ENCODE measurements at places on chromosomes 1 and 21.

- DNase-seq, result no peak
Observed at GRCh38 chr1:59704716-59705115, 110.0 kb upstream of the HOOK1 start.

DNA sequence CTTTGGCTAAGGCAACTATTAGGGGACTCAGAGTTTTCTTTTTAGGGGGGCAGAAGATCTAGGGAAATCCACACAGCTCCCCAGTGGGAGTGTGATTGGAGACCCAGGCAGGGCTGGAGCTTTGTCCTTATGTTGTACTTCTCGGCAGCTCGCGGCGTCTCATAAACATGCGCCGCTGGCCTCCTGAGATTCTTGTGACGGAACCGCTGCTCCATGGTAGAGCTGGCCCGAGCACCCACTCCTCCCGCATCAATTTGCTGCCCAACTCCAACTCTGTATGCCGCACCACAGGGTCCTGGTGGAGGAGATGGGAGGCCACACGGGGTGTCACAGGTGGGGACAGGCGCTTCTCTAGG, 143.9 kb downstream of the GALNT2 start:
- no peak for DNase-seq

GRCh38 chr1:179323436-179323835, 29.8 kb downstream of the SOAT1 start:
- no peak for DNase-seq

GRCh38 chr1:29083317-29084195, 40.1 kb downstream of the TMEM200B start:
- no peak for DNase-seq

DNA sequence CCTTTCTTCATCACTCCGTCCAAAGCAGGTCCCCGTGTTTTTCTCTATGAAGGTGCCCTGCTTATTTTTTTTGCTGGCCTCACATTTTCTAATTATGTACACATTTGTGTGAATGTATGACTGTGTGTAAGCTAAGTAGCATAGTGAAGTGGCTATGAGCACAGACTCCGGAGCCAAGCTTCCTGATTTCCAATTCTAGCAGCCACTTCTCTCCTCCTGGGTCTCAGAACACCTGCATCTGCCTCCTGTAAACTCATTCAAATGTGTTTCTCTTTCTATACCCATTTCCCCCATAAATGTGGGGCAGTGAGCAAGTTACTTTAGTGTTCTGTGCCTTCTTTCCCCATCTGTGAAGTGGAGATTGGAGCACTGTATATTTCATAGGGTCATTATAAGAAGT, 2.1 kb downstream of the SLAMF6 start:
- no peak for DNase-seq

DNA sequence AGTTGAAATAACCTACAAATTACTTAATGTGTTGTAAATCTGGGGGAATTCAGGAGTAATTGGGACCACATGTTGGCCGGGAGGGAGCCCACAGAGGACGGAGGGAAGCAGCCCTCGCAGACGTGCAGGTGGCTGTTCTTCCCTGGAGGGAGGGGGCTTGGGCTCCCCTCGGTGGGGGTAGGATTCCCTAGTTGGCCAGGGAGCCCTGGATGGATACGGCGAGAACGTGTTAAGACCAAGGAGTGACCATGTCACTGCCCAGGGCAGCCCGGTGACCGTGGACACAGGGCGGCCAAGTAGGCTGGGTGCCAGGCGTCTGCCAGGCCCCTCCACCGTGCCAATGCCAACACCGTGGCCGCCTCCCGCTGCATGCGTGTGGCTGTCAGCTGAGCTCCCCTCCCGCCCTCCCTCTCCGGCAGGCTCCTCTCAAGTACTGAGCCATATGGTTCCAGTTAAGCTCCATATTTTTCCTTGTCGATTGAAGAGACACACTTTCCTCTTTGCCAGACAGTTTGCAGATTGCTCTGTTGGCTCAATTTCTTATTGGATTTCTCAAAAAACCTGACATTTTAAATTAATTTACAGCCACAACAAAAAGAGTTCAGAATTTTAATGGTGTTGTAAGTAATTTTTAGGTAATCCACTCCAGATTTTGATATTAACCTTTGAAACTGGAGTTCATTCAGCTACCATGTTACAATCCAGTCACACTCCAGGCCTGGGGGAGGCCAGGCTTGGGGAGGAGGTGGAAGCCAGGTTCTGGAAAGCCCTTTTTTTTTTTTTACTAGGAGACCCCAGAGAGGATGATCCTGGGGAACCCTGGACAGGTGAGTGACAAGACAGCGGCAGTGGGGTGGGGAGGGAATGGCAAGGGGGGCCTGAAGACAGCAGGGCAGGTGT, 71.2 kb downstream of the CASZ1 start:
- no peak for DNase-seq

DNA sequence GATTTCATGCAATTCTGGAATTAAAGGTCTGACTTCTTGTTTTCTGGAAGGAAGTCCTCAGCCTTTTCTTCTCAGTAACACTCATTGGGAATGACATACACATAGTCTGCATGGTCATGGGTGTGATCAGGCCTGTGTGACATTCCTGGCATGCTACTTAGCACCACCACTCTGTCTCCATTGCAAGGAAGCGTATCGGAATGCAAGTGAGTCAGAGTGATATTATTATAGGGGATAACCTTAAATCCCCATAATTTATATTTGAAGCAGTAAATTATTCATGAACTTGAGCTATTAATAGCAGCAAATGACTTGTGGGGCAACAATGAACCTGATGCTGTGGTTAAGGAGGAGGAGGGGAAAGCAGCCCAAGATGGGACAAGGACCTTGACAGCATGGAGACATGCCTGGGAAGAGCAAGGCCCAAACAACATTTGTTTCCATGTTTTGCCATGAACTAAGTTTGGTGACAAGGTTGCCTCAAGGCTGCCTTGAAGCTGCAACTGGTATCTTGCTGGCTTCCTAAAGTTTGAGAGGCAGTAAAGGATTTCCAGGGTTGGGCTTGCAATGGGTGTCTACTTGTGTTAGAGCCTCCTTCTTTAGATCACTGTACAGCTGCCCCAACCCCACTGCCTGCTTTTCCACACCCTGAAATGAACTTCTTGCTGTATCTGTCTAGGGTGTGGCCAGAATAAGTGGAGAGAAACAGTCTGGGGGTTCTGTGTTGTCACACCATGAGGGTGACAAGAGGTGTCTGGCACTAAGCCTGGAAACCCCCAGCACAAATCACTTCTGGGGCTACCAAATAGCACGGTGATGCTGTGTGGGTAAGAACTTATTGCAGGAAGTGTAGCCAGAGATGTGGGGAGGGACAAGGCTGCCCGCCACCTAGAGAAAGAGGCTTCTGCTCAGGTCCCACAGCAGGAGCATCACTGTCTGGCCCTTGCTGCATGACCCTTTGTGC, 4.6 kb downstream of the MAB21L3 start:
- peak; percentile 75 for DNase-seq

DNA sequence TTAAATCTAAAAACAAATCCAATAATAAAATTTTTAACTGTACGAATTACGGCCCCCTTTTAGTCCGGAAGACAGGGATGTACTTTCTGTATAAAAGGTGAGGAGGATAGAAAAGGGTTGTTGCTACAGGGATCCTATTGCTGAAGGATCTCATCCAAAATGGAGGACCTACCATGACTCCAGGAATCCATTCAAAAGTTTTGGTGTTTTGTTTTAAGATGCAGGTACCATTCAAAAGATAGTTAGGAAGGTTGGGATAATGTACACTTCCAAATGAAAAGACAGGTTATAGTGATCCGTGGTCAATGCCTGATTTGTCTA, 1.3 kb upstream of the ENAH start:
- DNase-seq, result peak; percentile 22

- DNase-seq, result peak; percentile 18
Observed at GRCh38 chr1:183783767-183784637, 20.9 kb upstream of the RGL1 start.

GRCh38 chr21:41536076-41536826, 28.3 kb upstream of the TMPRSS2 start:
- DNase-seq, result no peak

GRCh38 chr1:2227346-2228156, 568 bp upstream of the SKI start:
- DNase-seq, result peak; percentile 95

GRCh38 chr1:53107570-53108322, 34.7 kb downstream of the SLC1A7 start:
- peak; percentile 87 for DNase-seq

DNA sequence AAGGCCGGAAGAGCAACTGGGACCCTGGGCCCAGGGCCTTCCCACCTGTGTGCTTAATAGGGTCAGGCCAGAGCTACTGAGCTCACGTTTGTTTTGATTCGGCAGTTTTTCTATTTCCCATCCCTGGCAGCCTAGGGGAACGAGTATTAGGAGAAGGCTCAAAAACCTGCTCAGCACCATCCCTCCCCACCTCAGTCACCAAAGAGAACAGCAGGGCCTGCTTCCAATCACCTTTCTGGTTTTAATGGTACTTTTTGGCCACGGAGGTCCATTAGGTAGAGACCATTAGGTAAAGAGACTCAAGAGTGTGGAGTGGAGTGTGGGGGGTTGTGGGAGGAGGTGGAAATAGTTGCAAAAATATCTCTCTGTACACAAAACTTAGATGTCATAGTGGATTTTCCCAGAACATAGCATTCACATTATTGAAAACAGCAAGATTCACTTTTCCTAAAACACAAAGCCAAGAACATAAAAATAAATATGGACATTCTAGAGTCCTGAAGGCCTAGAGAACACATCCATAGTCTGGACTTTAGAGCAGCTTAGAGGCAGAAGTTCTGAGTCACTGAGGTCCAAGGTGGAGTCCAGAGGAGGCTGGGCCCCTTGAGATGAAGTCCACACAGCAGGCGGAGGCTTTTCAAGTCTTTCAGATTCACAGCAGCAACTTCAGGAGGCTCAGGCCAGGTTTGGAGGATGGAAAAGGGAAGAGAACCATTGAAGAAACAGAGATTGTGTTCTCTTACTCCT, 19.5 kb downstream of the NUAK2 start:
- peak; percentile 68 for DNase-seq

DNA sequence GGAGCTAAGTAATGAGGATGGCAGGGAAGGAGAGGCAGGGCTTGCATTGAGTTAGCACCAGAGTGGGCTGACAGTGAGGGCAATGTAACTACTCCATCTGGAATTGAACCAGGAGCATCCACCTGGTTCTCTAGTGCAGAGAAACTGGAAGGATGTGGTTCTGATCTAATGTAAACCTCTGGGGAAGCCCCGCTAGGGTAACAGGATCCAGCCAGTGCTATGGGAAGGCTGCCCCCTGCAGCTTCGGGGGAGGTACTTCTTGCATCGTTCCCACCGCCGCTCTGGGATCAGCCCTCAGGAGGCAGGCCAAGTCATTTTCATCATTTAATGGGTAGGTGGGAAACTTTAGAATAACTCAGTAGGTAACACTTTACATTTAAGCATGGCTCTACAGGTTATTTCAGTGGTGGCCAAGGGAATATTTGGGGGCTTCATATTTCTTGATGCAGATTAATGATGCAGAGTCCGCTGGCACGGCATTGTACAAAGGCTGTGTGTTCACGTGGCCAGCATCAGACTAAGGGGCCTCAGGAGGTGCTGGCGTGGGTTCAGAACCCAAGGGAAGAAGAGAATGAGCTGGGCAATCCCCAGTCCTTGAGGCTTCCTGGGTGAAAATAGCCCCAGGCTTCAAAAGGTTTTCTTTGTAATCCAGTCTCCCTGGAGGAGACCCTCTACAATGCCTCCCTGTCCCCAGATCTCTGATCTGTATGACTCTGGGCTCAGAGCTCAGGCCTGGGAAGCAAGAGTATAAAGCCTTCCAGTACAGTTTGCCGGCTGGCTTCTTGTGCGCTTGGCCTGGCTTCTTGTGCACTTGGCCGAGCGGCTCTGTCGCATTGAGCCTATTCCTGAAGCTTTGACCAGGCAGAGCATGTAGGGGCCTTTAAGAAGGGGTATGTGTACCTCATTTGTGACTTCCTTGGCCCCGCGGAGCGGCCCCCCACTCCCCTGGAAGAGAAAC, 26.4 kb upstream of the KAZN start:
- DNase-seq, result no peak

DNA sequence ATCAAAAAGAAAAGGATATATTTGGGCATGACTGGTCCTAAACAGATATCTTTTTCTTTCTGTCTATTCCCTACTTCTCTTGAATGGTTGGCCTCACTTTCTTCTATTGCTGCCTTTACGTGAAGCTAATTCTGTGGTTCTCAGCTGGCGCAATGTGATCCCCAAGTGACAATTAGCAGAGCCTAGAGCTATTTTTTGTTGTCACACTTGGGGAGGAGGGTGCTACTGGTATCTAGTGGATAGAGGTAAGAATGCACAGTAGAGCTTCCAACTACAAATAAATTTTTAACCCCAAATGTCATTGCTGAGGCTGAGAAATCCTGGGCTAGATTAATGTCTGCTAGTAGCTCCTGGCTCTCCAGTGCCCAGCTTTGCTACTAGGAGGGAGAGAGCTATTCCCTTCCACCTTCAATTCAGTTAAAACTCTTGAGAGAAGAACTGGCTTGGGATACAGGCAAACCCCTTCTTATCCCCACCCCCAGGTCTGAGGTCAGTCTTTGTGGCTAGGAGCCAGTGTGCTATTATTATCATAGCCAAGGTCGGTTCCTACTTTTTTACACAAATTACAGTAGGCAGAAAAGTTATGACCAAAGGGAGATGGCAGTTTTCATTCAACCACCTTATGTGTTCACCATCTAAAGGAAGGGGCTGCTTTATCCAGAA, 102.1 kb downstream of the SNX7 start:
- DNase-seq, result no peak

DNA sequence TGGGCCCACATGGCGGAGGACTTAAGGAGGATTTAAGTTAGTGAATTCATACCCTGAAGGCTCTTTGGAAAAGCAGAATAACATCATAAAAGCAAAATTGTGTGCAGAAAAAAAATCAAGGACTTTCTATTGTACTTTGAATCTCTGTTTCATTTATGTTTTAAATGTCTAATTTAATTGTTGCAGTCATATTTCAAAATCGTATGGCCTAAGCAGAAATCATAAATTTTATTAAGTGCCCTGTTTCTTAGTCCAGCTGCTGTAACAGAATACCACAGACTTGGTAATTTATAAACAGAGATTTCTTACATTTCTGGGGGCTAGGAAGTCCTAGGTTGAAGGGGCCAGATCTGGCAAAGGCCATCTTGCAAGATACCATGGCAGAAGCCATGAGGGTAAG, 555.6 kb downstream of the LTN1 start:
- DNase-seq, result no peak

DNA sequence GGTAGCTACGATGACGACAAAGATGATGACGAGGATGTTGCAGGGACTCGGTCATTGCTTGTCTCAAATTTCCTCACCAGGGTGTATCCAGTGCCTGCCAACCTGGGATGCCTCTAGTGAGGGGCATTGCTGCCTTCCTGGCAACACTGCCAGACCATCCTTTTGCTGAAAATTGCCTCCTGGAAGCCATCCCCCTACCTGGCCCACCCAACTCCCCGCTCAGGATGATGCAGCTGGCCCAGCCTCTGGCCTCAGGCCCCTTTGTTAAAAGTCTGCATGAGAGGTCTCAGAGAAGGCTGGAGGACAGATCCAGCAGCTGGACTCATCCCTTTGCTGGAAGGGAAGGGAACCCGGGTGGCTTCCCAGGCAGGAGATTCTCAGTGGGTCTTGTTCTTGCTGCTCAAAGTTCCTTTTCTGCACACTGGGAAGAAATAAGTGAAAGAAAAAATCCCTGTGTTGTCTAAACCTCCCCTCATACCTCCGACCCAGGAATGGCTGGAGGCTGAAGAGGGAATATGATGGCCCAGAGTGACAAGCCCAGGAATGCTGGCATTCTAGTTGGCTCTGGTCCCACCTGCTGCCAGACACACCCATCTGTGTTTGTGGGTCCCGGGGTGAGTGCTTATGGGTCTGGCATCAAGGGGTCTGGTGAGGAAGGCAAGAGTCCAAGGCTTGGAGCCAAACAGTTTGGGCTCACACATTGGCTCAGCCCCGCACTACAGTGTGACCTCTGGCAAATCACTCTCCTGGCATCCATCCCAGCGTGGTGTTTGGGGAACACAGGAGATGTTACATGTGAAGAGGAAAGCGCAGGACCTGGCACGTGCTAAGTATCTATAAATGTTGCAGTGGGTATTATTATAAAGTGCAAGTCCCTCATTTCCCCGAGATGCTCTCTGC, 6.7 kb upstream of the FNDC5 start:
- DNase-seq, result no peak
